ENCODE measurements at places on chromosomes 1 and 21. TPM values are rescaled to one million over a fixed set of nuclear protein-coding genes. Genes with fewer than 3 reads are reported as not detected.

HLX gene
- total RNA-seq = 0.28 TPM

- no peak overlapping the region for H3K4me3 ChIP-seq
- no peak overlapping the region for H3K27ac ChIP-seq
- H3K27me3 ChIP-seq = no peaks in the 10 kb centered on the region
- H3K4me1 ChIP-seq = no peaks in the 10 kb centered on the region
- no peak for DNase-seq
Measured at GRCh38 chr1:48030696-48031365, 33.6 kb upstream of the TRABD2B start.

DNA sequence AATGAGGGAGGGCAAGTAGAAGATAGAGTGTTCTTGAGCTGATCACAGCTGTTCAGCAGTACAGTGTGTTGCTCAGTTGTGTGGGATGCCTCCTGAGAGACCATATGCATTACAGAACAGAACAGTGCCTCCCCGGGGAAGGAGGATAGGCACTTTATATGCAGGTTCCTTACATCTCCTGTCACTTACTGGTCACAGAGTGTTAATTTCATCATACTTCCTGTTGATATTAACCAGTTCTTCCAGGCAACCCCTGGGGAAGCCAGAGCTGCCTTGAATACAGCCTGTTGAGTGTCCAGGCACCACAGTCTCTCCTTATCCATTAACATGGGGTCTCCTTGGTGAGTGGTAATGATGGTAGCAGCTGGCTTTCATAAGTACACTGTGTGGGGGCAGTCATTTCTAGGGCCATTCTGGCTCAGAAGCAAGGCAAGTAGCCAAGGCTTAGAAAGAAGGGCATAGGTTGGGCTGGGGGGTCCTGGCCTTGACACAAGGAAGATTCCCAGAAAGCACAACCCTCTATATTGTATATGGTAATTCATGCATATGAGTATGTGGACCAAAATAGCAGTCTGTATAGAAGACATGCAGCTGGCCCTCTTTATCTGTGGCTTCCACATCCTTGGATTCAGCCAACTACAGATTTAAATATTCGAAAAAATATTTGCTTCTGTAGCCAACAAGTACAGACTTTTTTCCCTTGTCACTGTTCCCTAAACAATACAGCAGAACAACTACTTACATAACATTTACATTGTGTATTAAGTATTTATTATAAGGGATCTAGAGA, 142.4 kb downstream of the ZP4 start:
- H3K36me3 ChIP-seq = no peaks in the 10 kb centered on the region
- no peak overlapping the region for H3K4me3 ChIP-seq
- no peaks in the 10 kb centered on the region for H3K27me3 ChIP-seq
- DNase-seq = no peak
- H3K4me1 ChIP-seq = peaks cover 8% of the 10 kb centered on the region
- H3K27ac ChIP-seq = no peak overlapping the region

NT5C1A gene
- total RNA-seq = not detected

DNA sequence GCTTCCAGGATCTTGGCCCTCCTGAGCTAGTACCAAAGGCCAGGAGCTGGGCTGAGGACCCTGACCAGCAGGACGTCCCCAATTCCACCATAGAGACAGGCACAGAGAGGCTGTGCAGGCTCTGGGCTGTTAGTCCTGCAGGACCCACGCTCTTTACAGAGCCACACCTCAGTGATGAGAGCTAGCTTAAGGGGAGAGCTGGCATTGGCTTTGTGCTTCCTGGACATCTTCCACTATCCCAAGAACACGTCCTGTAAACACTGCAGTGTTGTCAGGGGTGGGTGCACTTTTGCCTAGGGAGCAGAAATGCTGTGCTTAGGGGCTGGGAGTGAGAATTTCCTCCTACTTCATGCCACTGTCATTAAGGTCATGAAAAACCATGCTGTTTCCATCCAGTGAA, 91.7 kb upstream of the EDN2 start:
- no peak overlapping the region for H3K4me3 ChIP-seq
- H3K27me3 ChIP-seq = no peaks in the 10 kb centered on the region
- H3K36me3 ChIP-seq = no peaks in the 10 kb centered on the region
- H3K4me1 ChIP-seq = no peaks in the 10 kb centered on the region
- DNase-seq = no peak

DNA sequence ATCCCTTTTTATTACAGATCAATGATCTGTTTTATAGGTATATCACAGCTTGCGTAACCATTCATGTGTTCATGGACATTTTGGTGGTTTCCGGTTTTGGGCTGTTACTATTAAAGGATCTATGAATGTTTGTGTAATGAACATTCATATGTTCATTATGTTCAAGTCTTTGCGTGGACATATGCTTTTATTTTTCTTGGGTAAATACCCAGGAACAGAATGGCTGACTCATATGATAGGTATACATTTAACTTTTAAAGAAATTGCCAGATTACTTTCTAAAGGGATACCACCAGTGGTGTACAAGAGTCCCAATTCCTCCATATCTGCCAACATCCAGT, 73.7 kb downstream of the SPATA46 start:
- H3K36me3 ChIP-seq = no peaks in the 10 kb centered on the region
- no peak overlapping the region for H3K27ac ChIP-seq
- no peaks in the 10 kb centered on the region for H3K4me1 ChIP-seq
- H3K27me3 ChIP-seq = no peaks in the 10 kb centered on the region
- no peak overlapping the region for H3K4me3 ChIP-seq

GRCh38 chr1:6185151-6185550, 5.0 kb upstream of the CHD5 start:
- H3K36me3 ChIP-seq = no peaks in the 10 kb centered on the region
- no peak overlapping the region for H3K4me3 ChIP-seq
- H3K27ac ChIP-seq = no peak overlapping the region
- no peaks in the 10 kb centered on the region for H3K27me3 ChIP-seq
- DNase-seq = no peak

C2CD2 gene
- total RNA-seq = 13.5 TPM

- H3K4me3 ChIP-seq = no peak overlapping the region
- H3K4me1 ChIP-seq = no peaks in the 10 kb centered on the region
- H3K27ac ChIP-seq = no peak overlapping the region
- H3K36me3 ChIP-seq = no peaks in the 10 kb centered on the region
Measured at GRCh38 chr1:55466373-55466772, 251.2 kb upstream of the USP24 start.

GRCh38 chr1:184691719-184692324, 62.8 kb downstream of the EDEM3 start:
- H3K4me3 ChIP-seq = no peak overlapping the region
- no peak overlapping the region for H3K27ac ChIP-seq
- no peaks in the 10 kb centered on the region for H3K27me3 ChIP-seq

GRCh38 chr1:226491093-226491850, 57.3 kb upstream of the STUM start:
- no peaks in the 10 kb centered on the region for H3K27me3 ChIP-seq
- no peak overlapping the region for H3K27ac ChIP-seq
- 0 out of 2 replicates have a peak, but pooled peaks cover 7% of the 10 kb centered on the region for H3K4me1 ChIP-seq
- H3K4me3 ChIP-seq = no peak overlapping the region
- DNase-seq = no peak

LCE1D gene
- total RNA-seq = not detected

DNA sequence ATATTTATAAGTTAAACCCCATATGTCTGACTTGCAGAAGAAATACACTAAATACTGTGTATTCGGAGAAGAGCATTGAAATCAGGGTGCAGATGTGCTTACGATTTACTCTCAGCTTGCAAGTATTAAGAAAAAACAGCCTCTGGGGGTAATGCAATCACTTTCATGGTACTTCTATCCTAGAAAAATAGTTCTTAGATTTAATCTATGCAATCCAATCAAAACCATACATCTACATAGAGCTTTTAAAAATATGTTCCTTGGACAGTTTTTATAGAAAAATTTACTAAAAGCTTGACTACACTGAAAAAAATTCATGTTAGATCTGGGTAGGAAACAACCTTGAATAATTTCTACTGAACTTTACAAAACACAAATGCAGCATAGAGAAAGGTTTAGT, 890.3 kb upstream of the ADGRL2 start:
- no peaks in the 10 kb centered on the region for H3K27me3 ChIP-seq
- no peak for DNase-seq
- H3K4me3 ChIP-seq = no peak overlapping the region
- no peaks in the 10 kb centered on the region for H3K4me1 ChIP-seq

AURKAIP1 gene
- total RNA-seq = 187 TPM

- no peaks in the 10 kb centered on the region for H3K4me1 ChIP-seq
- no peaks in the 10 kb centered on the region for H3K27me3 ChIP-seq
- H3K36me3 ChIP-seq = no peaks in the 10 kb centered on the region
- H3K27ac ChIP-seq = no peak overlapping the region
- no peak overlapping the region for H3K4me3 ChIP-seq
Measured at GRCh38 chr21:21606041-21606440, 607.8 kb downstream of the NCAM2 start.

AGRN gene
- total RNA-seq = 188 TPM

GRCh38 chr1:186575348-186575747, 104.9 kb downstream of the PTGS2 start:
- H3K27ac ChIP-seq = no peak overlapping the region
- DNase-seq = no peak
- no peaks in the 10 kb centered on the region for H3K36me3 ChIP-seq
- no peak overlapping the region for H3K4me3 ChIP-seq

GRCh38 chr1:218874313-218874712, 299.4 kb upstream of the LYPLAL1 start:
- no peaks in the 10 kb centered on the region for H3K4me1 ChIP-seq
- DNase-seq = no peak
- no peaks in the 10 kb centered on the region for H3K36me3 ChIP-seq
- no peak overlapping the region for H3K4me3 ChIP-seq
- no peak overlapping the region for H3K27ac ChIP-seq
- no peaks in the 10 kb centered on the region for H3K27me3 ChIP-seq

FAM72C gene
- total RNA-seq = 0.46 TPM

GRCh38 chr1:223504741-223505140, 111.5 kb downstream of the CCDC185 start:
- DNase-seq = no peak
- H3K4me1 ChIP-seq = no peaks in the 10 kb centered on the region
- no peaks in the 10 kb centered on the region for H3K36me3 ChIP-seq
- no peaks in the 10 kb centered on the region for H3K27me3 ChIP-seq

PROK1 gene
- total RNA-seq = not detected

DNA sequence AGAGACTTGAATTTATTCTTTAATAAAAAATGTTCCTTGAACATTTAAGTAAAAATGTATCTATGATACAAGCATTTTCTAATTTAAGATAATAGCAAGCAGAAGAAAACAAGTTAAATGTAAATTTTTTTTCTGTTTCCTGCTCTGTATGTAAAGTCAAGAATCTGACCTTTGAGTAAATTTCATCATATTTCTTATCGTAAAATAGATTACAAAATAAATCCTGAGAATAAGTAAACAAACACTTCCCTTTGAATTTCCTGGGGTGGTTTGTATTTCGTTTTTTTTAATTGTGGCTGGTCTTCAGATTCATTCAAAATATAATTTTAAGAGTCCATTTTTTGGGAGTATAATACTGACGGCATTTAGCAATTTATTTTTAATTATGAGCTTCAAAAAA, 77.6 kb downstream of the POU2F1 start:
- peaks cover 15% of the 10 kb centered on the region for H3K4me1 ChIP-seq
- DNase-seq = no peak
- H3K4me3 ChIP-seq = no peak overlapping the region
- H3K27me3 ChIP-seq = no peaks in the 10 kb centered on the region
- no peaks in the 10 kb centered on the region for H3K36me3 ChIP-seq
- no peak overlapping the region for H3K27ac ChIP-seq

DNA sequence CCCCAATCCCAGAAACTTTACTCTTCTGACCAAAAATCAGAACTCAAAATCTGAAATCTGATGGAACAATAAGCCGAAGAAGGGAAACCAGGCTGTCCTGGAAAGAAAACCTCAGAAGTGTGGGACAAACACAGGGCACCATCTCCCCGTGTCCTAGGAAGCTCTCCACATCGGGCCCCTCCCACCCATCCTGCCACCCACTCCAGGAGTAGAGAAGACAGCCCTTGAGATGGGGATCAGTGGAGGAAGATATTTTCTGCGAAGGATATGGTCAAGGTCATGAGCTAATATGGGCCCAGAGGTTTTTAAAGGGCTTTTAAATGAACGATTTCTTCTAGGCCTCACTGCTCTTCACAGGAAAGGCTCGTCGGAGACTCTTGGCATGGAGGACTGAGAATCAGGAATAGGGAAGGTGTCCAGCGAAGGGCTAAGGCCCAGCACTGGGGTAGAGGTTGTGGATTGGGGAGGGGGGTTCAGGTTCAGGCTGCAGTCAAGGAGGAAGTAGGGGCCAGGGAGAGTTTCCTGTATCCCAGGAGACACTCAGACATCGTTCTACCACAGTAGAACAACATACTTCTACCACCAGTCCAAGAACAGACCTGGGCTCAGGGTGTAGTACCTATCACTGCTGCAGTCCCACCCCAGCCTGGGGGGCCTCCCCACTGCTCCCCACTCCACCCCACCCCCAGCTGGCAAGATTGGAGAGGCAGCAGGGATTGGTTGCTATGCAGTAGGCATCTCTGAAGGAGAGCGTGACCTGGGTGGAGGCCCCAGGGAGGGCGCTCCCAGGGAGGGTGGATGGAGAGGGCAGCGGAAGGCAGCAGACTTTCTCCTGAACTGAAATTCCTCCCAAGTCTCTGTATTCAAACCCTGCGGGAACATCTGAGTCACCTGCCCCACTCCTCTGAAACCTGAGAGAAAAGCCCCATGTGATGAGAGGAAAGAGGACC, 1.2 kb upstream of the S100A5 start:
- peaks cover 29% of the 10 kb centered on the region for H3K4me1 ChIP-seq
- H3K36me3 ChIP-seq = no peaks in the 10 kb centered on the region
- no peak for DNase-seq

GRCh38 chr1:96804648-96805047, 83.1 kb downstream of the PTBP2 start:
- no peaks in the 10 kb centered on the region for H3K4me1 ChIP-seq
- H3K27ac ChIP-seq = no peak overlapping the region
- H3K4me3 ChIP-seq = no peak overlapping the region
- no peaks in the 10 kb centered on the region for H3K27me3 ChIP-seq

Data from Caco-2 (cell line).